ENCODE measurements at places on chromosomes 13 and 19. TPM values are rescaled to one million over a fixed set of nuclear protein-coding genes. Genes with fewer than 3 reads are reported as not detected.

LILRB5 gene
- not detected for total RNA-seq

DNMT1 gene
- total RNA-seq, result 301 TPM

ZNF136 gene
- 16.4 TPM for total RNA-seq

C1QTNF9B gene
- not detected for total RNA-seq

IGSF23 gene
- not detected for total RNA-seq

KASH5 gene
- 0.33 TPM for total RNA-seq

All from activated naive CD4-positive, alpha-beta T cell treated with anti-CD3 and anti-CD28 coated beads, Interleukin-2, amount 10 ng/mL, durations not matched to agents 5 hours and 36 hours (primary cell).